ENCODE measurements at places on chromosomes 2 and 18. TPM values are rescaled to one million over a fixed set of nuclear protein-coding genes. Genes with fewer than 3 reads are reported as not detected.
A peak's percentile ranks its signal among the peaks of the same experiment; 100 is the strongest.

DNA sequence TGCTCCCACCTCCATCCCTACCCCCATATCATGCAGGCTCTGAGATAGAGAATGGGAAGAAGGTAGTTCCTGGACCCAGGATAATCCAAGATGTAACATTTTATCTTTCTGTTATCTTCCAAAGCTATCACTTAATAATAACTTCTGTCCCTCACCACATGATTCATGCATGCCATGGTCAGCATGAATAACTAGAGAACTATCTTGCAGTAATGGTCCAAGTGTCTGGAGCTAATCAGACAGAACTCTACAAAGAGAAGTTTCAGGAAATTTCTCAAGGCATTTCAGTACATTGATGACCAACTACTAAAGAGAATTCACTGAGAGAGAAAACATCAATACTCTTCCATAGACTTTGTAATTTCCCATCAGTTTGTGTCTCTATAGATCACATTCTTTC, 1469.7 kb upstream of the PIK3C3 start:
- no peak for DNase-seq

- DNase-seq: no peak
Measured at GRCh38 chr2:71417300-71418202, 35.8 kb upstream of the DYSF start.

DNA sequence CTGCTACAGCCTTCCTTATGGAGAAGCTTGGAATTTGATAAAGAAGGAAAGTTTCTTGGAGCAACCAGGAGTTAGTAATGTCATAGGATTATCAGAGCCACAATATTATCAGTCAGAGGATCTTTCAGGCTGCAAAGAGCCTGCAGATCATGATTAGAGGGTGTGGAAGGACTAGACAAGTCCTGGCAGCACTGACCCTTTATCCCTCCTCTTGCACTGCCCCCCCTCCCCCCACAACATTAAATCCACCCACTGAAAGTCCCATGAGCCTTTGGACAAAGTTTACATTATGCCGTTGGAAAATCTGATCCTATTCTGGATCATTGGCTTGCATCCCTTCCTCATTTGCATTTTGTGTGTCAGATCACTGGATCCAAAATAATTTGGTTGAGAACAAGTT, 18.7 kb upstream of the IMPA2 start:
- no peak for DNase-seq

Gene VWC2L
- not detected for polyA plus RNA-seq

GRCh38 chr2:11370377-11371091, 26.1 kb upstream of the ROCK2 start:
- no peak for DNase-seq

DNA sequence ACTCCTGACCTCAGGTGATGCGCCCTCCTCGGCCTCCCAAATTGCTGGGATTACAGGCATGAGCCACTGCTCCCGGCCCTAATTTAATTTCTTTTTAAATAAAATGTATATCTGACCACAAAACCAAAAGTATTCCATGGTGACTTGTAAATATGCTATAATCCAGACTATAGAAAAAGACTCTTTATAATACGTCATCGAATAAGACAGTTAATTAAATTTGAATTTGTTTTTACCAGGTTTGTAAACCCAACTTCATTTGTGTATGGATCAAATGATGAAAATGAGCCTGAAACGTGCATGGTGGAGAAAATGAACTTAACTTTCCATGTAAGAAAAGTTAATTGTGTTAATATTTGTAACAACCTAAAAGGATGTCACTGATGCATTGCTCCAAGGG, 69.9 kb downstream of the ITGA4 start:
- no peak for DNase-seq

DNA sequence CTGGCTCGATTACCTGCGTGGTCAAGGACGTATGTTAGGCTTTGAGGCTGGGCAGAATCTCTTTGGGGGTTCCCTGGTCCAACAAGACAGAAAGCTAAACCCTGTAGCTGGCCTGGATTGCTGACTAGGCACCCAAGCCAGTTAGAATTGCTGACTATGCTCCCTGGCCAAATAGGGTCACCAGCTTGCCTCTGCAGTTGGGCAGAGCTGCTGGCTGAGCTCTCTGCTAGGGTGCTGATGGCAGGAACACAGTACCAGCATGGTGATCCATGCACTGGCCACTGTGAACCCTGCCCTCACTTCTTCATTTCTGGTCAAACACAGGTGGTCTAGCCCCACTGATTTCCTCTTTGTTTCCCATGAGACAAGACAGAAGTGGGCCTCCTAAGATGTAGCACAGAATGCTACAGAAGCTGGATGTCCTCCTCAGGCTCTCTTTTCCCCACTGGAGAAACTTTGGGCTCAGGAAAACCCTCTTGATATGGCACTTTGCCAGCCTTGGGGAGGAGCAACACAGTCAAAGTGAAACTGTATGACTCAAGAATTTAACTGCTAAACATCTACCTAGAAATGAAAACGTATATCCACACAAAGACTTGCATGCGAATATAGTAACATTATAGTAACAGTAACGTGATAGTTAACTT, 20.8 kb downstream of the SP140L start:
- no peak for DNase-seq

GRCh38 chr2:134178138-134178877, 75.6 kb upstream of the MGAT5 start:
- no peak for DNase-seq

Gene DRC1
- 3.6 TPM for polyA plus RNA-seq

- no peak for DNase-seq
Measured at GRCh38 chr2:101748000-101748399, 50.5 kb downstream of the MAP4K4 start.

Gene G6PC2
- polyA plus RNA-seq: not detected

- DNase-seq: no peak
Measured at GRCh38 chr2:182890773-182891378, 24.4 kb upstream of the FRZB start.

Gene CMPK2
- polyA plus RNA-seq: 3.3 TPM

Gene MSH2
- 64.8 TPM for polyA plus RNA-seq

DNA sequence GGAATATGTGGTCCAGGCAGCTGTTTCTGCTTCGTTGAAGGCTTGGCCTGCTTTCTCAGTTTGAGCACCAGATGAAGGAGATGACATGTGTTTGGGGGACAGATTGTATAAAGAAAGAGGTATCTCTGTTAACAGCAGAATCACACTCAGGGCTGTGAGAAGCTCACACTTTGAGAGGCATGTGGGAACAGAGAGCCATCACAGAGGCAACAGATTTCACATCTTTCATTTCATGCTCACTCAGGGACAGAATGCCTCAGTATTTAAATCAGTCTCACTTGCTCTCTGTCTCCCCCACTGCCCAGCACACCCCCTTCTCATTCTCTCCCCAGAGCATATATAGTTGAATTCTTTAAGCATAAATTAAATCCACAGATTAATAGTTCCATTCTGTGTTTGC, 37.4 kb downstream of the KIAA2012 start:
- DNase-seq: no peak

DNA sequence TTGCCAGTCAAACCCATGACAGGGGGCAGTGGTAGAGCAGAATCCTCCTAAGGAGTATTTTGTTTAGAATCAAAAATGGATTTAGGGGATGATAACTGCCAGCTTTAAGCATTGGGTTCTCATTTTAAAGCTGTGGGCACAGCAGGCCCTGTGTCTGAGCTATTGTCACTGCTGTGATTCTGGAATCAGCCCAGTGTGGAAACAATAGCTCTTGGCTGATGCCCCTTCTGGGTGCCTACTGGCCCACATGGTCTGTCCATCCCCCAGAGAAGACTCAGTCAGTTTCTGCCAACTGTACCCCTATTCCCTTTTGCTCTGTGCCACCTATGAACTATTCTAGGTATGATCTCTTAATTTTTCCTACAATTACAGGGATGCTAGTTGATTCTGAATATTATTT, 91.7 kb upstream of the LRRTM1 start:
- DNase-seq: no peak

DNA sequence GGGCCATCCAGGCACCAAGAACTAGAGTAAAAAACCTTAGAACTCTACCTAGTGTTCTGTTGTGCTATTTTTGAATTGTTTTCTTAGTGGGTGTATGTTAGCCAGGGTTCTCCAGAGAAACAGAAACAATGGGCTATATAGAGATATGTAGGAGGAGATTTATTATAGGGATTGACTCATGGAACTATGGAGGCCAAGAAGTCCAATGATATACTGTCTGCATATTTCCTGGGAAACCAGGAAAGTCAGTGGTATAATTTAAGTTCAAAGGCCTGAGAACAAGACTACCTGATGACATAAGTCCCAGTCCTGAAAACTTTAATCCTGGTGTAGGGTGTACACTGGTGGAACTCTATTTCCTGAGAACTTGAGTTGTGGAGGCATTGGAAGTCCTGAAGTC, 108.7 kb upstream of the ACVR1 start:
- no peak for DNase-seq

- no peak for DNase-seq
Measured at GRCh38 chr2:42314892-42315468, 46.0 kb downstream of the COX7A2L start.

DNA sequence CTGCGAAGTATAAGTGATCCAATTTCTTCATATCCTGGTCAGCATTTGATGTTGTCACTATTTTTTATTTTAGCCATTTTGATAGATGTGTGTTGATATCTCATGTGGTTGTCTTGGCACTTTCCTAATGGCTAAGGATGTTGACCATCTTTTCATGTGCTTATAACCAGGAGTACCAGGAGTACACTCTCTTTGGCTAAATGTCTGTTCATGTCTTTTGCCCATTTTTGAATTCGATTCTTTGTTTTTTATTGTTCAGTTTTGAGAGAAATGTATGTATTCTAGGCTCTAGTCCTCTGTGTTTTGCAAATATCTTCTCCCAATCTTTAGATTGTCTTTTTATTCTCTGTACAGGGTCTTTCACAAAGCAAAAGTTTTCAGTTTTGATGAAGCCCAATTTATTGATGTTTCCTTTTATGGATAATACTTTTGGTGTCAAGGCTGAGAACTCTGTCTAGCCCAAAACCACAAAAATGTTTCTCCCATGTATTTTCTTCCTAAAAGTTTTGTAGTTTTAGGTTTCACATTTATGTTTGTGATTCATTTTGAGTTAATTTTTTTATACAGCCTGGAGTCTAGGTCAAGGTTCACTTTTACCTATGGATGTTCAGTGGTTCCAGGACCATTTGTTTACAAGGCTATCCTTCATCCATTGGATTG, 65.4 kb downstream of the SDC1 start:
- DNase-seq: no peak

DNA sequence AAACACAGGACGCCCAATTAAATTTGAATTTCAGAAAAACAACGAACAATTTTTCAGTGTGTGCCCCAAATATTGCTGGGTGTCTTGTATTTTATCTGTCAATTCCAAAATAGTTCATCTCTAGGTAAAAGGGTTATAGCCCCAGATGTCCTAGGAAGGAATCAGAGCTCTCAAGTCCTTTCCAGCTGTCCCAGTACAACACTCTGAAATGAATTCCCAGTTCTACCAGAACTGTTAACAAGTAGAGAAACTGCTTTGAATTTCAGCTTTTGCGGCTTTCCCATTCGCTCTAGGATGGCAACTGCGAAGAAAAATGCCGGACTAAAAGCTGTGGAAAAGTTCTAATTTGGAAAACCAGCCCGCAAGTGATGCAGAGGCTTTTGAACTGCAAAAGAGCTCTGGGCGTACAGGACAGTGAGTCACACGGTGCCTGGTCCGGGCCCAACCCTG, 497 bp upstream of the GIGYF2 start:
- DNase-seq: no peak

DNA sequence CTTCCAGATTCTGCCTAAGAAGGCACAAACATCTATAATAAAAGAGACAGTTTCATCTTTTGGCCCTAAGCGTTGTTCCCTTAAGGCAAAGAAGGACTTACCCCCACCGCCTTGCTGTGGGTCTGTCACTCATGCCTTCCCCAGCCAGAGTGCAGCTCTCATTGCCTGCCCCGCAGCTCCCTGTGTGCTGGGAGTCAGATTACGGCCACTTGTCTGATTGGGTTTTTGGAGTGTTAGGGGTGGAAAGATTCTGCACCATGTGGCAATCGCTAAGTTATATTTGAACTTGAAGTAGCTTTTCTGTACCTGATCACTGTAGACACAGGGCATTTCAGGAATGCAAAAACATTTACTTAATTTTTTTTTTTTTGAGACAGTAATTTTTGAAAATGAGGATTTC, at the start of gene AQP4:
Gene AQP4, minus strand, starts transcription at position 151 of the 400 bp plus-strand sequence. Its CDS starts 18 bp downstream, at position 133.
- peak; percentile 51 for DNase-seq

GRCh38 chr2:95551055-95551568, 40.7 kb upstream of the TRIM43 start:
- no peak for DNase-seq
